ENCODE measurements at places on chromosomes 5 and 9.

- no peak for DNase-seq
Observed at GRCh38 chr9:94656200-94656599, 16.9 kb upstream of the FBP1 start.

- DNase-seq, result no peak
Observed at GRCh38 chr9:26779062-26779461, 113.5 kb downstream of the CAAP1 start.

DNA sequence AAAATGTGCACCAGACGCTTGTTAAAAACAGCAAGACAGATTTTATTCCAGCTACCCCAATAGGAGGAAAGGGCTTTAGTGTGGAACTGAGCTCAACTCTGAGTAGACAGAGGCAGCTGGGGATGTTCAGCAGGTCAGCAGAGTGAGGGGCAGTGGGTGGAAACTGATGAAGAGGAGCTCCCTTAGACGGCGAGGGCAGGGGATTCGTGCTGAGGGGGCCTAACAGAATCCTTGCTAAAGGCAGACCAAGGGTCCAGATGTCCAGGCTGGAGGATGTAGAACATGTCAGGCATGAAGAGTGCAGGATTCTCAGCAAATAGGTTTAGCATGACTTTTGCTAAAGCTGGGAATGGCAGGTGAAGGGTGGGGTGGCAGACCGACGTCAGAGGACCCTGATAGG, 71.9 kb upstream of the OLFM1 start:
- DNase-seq, result no peak

- no peak for DNase-seq
Observed at GRCh38 chr5:151312756-151313324, 9.3 kb upstream of the SLC36A3 start.

DNA sequence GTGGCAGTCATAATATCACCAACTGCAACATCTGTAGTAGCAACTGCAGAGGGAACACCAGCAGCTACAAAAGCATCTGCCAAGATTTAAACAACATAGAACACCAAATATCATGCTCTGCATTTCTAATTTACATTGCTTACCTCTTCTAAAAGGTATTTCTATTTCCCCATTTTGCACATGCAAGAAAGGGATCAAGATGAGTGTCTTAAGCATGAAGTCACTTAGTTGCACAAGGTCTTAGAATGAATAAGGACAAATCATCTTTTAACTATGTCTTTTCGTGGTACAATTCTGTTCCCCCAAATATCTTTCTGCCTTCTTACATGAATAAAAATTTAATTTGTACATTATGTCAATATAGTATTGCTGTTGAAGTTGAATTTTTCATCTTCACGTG, 1746.4 kb downstream of the EFNA5 start:
- DNase-seq, result no peak

DNA sequence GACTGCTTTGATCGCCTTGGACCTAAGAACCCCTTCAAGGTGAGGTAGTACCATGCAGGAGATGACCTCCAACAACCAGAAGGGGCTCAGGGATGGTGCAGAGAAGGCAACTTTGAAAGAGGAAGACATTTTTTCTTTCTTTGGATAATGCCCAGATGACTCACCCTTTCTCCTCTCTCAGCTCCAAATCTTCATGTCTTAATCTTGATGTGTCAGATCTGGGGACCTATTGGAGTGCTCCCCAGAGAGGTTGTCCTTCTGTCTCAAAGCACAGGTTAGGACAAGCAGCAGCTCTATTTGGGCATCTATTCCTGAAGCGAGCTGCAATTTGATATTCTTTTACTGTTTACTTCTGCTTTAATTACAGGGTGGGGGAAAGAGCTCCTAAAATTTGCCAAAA, 229.9 kb upstream of the MAP3K1 start:
- no peak for DNase-seq

DNA sequence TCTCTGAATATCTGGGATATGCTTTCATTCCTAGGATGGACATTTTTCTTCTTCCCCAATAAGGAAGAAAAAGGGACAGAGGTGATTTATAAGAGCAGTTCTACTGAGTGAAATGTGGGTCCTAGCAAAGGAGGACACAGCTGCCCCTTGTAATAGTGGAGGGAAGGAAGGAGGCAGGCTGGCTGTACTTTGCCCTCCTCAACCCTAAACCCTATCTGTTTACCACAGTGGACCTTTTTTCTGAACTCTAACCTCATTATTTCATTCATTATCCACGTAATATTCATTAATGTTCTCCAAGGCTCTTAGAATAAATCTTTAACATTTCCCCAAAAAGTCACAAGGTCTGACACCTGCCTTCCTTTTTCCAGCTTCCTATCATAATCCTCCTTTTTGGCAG, 37.8 kb downstream of the GHR start:
- no peak for DNase-seq

DNA sequence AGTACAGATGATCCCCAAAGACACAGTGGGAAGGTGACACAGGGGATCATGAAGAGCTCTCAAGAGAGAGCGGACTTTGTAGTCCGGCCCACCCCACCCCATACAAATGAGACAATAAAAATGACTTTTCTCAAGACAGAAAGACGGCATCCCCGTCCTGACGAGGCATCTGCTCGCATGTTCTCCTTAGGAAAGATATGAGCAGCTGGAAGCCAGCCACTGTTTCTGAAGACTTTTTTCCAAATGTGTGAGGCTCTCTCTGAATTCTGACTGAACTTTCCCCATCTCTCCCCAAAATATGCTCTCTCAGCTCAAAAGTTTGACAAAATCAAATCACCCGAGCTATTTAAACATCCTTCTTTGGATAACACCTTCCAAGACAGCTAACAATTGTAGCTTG, 105.2 kb downstream of the RFK start:
- DNase-seq, result no peak

DNA sequence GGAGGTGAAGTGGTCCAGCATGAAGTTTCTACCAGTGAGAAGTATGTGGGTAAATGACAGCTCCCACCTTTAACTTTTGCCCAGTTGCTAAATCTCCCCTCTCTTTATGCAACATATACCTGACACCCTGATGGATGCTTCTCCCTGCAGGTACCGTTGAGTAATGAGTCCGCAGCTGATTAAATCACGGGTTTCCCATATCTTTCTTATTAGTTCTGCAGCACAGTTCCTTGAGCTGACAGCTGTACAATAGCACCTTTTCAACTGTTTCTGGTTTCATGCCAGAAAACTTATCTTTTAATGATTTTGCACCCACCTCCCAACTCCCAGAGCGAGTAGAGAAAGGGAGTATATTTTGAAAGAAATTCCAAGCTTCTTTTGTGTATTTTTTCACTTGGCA, 161.0 kb upstream of the TUT7 start:
- no peak for DNase-seq

- DNase-seq, result no peak
Observed at GRCh38 chr5:52767766-52768480, 19.8 kb upstream of the ITGA1 start.

GRCh38 chr5:8807636-8808035, 738.2 kb downstream of the SEMA5A start:
- DNase-seq, result no peak

DNA sequence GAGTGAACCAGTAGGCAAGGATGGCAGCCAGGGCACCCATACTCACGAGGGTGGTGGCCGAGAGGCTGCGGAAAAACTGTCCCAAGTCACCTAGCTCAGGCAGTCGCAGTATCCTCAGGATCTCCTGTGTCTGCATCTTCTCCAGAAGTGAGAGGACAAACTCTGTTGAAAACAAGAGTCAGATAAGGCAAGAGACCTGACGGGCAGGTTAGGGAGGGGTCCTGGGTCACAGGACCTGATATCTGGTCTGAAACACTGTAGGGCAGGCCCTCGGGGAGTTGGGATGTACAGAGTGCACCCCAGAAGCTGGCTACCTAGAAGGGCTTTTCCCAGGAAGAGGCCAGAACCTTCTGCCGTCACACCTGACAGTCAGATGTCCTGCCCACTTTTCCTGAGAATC, 17.4 kb downstream of the ACSL6 start:
- DNase-seq, result no peak

DNA sequence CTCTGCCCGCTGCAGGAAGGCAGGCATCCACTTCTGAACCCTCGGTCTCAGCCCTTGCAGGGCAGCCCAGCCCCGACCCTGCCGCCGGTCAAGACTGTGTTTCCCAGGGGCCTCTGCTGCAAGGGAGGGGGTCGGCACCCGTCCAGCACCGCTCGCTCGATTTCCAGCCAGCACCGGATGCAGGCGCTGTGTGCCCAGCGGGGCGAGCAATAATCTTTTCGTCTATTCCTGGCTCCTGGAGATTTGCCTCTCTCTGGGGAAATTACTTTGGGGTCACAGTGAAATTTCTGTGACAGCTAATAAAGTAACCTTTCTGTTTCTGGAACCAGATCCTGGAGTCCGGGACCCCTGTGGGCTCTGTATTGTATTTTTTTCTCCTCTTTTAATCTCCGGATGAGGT, 155.3 kb downstream of the COL23A1 start:
- peak; percentile 78 for DNase-seq

DNA sequence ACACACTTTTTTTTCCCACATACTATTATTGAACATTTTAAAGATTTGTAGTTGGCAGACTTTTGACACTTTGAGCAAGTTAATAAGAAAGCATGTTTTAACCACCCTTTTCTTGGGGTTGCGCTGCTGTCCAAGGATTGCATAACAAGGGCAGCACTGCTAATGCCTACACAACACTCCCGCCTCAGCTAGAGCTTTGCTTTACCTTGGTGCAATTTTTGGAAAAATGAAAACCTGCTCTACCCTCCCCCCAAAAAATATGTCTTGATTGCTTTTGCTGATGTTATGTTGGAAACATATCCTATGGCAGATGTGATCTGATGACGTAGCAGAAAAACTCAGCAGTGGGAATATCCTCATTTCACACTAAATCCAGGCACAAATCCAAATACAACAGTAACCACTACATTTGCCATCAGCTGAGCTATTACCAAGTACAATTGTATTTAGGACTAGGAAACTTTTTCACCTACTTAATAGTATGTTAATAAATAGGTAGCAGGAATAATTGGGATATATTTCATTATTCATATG, 51.5 kb downstream of the UBE2R2 start:
- DNase-seq, result no peak

DNA sequence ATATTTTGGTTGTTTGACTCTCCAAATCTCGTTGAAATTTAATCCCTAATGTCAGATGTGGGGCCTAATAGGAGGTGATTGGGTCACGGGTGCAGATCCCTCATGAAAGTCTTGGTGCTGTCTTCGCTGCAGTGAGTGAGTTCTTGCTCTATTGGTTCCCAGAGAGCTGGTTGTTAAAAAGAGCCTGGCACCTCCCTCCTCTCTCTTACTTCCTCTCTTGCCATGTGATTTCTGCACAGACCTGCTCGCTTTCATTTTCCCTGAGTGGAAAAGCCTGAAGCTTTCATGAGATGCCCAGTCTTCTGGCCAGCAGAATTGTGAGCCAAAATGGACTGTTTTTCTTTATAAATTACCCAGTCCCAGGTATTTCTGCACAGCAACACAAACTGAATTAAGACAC, 221.6 kb downstream of the MAT2B start:
- DNase-seq, result no peak

DNA sequence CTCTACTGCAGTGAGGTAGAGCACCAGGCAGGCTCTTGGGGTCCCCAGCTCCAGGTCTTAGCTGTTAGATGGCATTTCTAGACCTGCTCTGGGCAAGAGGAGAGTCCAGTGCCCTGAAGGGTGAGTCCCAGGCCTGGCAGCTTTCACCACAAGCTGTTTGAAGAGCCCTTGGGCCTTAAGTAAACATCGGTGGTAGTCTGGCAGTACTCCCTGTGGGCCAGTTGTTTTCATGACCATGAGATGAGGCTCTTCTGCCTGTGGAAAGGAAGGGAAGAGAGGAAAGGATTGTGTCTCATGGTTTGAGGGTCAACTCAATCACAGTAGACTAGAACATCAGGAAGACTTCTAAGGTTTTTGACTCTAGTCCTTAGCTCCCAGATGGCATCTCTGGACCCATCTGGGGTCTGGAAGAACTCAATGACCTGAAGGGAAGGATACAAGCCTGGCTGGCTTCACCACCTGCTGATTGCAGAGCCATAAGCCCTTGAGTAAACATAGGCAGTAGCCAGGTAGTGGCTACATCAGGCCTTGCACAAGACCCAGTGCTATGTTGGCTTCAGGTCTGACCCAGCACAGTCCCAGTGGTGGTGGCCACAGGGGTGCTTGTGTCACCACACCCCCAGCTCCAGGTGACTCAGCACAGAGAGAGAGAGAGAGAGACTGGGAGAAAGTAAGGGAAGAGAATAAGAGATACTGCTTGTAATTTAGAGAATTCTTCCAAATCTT, 114.3 kb upstream of the PCSK5 start:
- no peak for DNase-seq

DNA sequence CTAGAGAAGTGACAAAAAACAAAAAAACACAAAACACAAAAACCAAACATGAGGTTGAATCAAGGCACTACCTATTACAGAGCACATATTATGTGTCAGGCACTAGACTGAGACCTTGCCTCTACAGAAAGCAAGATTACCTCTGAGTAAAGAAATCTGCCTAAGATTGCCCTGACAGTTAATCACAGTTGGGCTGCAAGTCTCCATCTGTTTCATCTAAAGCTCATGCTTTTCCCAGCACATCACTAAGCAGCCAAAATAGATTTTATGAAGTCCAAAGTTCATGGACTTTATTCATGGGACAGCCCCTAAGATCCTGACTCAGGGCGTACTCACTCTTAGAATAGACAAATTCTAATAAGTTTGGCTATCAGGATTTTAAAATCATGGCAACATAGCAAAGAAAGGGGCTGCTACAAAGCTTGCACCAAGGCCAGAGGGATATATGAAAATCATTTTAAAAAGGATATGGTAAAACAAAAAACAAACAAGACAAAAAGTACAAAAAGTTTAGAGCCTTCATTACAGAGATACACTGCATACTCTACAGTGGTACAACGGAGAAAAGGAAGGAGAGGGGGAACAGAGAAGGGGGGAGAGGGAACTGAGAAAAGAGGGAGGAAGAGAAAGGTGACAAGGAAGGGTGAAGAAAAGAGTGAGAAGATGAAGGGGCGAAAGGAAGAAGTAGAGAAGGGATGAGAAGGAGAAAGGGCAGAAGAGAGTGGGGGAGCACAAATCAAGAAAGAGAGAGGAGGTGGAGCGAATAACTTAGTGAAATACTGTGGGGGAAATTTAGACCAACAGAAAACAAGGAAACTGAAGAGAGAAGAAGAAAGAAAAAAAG, 58.2 kb downstream of the RICTOR start:
- DNase-seq, result no peak

DNA sequence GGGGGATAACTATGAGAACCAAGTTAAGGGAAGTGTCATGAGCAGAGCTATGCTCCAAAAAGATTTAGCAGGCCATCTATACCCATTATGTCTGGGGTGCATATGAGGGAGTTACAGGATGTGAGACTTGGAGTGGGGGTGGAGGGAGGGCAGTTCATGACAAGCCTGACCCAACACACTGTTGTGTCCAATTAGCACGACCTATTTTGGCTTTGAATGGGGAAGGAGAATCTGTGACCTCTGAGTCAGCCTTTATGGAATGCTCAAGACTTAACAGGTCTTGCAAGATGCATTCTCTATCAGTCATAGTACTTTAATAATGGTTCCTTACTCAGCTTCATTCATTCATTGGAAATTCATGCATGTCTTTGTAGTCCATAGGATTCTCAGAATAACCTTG, 71.7 kb downstream of the GRIA1 start:
- no peak for DNase-seq

GRCh38 chr5:135154961-135155360, 120.9 kb upstream of the PITX1 start:
- peak; percentile 68 for DNase-seq

GRCh38 chr9:36063804-36064447, 27.2 kb downstream of the RECK start:
- DNase-seq, result no peak
